ENCODE measurements at places on chromosomes 6 and 20.

DNA sequence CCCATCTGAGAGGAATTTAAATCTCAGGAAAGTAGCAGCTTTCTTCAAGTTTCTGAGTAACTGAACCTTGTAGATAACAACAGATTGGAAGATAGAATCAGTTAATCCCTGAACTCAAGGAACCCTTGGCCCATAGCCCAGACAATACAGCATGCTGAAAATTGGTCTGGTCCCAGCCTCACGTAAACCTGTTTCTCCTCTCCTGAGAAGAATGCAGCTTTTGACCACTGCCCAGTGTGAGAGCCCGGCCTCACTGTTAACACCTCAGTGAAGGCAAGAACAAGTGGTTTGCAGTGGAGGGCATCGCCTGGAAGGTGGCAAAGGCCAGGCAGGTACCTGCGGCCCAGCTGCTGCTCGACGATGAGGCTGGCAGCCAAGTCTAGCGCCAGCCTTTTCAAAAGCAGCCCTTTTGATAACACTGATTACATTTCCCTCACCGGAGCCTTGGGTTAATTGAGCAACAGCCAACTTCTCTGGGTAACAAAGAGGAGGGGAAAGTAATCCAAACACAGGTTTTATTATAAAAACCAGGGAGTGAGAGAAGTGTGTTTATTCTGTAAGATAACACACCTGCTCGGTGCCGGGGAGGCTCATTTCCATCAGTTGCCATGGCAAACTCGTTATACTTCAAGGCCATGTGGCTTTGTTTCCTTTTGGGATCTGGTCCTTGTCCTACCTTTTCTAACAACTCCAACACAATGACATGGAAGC is 54.0 kb downstream of the TRAF3IP2 start:
- no peak for DNase-seq

GRCh38 chr20:37120497-37120896 is 24.7 kb upstream of the RBL1 start:
- DNase-seq = no peak

- DNase-seq = no peak
Observed at GRCh38 chr6:29426654-29427053, 11.9 kb downstream of the OR12D1 start.

DNA sequence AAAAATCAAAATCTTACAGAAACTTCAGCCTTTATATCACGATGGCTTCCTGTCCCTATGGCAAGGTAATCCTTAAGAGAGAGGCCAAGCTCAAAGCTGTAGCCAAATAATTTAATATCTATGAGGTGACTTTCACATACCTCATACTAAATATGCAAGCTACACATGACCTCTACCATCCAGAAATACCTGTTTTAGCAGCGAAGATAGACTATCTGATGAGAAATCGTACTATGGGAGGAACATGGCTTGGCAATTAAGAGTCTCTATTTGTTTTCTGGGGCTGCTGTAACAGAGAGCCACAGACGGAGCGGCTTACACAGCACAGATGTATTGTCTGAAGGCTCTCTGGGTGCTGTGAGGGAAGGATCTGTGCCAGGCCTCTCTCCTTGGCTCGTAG is 31.0 kb upstream of the SALL4 start:
- no peak for DNase-seq

- DNase-seq = no peak
Observed at GRCh38 chr6:159766906-159767305, 5.1 kb downstream of the ACAT2 start.

- no peak for DNase-seq
Observed at GRCh38 chr6:72715119-72715518, 93.3 kb downstream of the KCNQ5 start.

DNA sequence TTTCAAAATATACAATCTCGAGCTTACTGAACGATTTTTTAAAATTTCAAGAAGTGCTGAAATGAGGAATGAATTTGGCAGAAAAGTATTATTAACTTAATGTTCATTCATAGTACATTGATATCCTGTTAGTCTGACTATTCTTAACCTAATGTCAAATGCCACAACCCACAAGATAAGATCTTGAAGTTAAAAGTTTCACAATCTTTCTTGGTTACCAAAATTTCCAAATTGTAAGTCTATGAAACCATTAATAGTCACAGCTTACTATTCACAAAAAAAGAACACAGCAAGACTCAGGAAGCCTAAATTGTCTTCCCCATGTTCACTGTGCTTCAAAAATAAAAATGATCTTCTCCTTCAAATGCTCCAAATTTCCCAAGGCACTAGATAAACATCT is 71.3 kb downstream of the HACE1 start:
- DNase-seq = no peak

DNA sequence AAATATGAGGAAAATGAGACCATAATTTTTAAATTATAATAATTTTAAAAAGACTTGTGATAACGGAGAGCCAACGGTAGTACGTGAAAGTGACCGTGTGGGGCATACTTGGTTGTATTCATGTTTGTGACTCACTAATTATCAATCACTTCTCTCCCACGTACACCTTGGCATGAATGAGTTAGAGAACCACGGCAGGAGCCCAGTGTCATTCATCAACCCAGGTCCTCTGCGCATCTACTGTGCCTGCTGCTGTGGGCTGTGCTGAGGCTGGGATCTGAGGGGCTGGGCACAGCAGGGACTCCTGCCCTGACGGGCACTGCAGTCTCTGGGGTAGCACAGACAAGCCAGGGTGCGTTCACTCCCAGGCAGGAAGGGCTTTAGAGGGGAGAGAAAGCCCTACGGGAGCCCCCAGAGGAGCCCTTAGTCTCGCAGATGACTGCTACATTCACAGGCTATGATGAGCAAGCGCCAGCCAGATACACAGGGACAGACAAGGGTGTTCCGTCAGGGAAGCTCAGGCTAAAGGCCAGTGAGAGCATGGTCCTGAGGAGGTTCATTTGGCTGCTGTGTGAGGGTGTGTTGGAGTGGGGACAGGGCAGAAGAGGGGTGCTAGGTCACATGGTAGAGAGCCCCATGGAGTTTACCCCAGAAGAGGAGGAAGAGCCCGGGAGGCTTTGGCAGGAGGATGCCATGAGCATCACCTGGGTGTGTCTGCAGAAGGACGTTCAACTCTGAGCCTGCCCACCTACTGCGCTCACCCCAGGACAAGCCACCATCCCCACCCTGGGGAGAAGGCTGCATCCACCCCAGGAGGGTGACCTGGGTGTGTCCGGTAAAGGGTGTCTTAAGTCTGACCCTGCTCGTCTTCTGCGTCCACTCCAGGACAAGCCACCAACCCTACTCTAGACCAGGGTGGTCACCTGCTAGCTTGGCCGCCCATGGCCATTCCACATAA is 8.2 kb upstream of the RPS6KA2 start:
- no peak for DNase-seq

DNA sequence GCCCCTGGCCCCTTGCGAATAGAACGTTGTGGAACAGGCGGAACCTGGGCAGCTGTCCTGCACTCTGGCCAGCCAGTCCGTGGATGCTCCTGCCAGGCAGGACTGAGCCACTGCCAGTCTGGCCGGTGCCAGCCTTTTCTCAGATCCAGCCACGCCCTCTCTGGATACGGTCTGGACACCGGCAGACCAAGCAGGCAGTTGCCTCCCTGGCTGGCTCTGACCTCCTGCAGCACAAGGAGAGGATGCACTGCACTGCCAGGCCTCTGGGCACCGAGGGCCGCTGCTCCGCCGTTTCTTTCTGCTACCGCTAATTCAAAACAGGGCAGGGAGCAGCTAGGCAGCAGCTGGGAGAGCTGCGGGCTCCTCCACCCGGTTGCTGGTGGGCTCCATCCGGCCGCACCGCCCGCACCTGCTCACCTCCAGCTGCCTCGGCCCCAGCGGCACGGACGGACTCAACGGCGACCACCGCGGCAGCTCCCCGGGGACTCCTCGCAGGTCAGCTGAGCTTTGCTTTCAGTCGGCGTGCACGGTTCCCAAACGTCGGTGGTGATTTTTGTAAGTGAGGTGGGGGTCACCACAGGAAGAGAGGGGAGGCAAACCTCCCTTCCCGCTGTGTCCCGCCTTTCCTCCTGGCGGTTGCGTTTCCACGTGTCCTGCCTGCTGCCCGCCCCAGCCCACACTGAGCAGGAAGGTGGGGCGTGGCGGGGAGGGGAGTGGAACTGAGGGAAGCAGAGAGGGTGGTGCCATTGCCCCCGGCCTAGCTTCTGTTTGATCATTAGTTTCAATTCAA is 30.3 kb upstream of the AFDN start:
- DNase-seq = no peak

GRCh38 chr6:94150886-94151285 is 731.5 kb upstream of the EPHA7 start:
- no peak for DNase-seq

- no peak for DNase-seq
Observed at GRCh38 chr6:53765270-53765669, 29.5 kb upstream of the LRRC1 start.

DNA sequence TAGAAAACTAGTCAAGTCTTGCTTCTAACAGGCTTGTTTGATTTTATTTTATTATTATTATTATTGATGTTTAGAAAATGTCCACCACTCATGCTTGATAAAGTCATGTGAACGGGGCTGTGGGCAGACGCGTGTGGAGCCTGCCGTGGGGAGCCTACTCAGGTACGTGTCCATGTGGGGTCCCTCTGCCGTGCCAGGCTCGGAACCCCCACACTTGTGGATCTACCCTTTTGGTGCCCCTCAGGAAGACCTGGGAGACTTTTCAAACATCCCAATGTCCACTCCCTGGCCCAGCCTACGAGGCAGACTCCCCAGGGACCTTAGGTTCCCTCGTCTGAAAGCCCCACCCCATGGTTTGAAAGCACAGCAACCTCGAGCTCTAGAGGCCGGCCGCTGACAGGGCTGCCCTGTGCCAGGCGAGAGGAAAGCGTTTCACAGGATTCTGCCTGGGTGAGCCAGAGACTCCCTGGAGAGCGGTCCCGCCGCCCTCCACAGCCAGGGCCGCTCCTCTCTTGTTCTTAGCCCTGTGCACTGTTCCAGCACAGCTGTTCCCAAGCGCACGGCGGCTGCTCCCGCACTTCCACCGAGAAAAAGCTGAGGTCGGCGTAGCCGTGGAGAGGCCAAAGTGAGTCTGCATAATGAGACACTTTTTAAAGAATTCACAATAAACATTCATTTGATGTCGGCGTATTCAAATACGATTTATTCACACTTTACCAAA is 249.7 kb downstream of the TTLL2 start:
- DNase-seq = no peak

DNA sequence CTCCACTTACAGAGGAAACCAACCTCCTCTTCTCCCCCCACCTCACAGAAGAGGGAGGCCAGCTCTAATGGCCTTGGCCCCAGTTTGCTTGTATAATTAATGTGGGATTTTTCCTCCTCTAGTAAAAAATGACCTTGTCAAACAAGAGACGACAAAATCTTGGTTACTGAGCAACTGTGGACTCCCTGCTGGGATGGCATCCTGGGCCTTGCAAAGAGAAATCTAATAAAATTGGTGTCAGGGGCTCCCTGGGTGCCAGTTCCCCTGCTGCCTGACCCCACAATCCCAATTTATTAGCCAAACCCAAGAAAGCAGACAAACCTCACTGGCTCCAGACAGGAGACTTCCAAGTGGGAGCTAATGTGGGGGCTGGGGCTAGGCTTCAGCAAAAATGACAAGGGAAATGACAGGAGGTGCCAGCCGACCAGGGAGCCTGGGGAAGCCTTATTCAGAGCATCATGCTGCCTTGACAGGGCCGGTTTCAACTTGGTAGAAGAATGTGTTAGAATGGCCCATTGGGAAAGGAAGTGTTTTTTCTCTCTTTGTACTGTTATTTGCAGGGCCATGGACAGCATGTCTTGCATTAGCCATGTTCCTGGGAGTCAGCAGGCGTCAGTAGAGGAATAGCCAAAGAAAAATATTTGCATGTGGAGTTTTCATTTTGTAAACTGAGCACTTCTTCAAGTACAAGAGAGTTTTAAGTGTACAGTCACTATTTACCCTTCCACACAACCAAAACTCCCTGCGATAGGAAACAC is 816.9 kb downstream of the DHX35 start:
- DNase-seq = no peak

DNA sequence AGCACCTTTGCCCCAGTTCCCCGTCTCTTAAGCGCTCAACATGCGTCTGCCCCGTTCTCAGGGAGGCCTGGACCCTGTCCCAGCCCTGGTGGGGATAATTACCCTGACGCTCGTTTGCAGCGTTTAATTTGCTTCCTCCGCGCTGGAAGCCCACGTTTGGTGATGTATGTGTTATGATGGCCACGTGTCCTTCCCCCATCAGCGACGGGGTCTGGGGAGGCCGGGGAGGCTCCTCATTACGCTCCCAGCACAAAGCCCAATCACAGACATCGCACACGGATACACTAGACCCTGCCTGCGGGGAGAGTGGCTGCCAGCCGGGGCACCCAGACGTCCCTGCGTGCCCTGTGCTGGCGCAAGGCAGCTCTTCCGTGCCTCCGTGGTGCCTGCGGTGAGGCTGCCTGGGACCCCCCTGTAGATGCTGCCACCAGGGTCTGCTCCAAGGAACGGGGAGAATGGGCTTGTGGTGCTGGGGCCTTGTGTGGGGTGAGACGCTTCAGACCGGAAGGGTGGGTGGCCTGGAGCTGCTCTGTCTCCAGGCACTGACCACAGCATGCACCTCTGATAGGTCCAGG is 10.2 kb upstream of the CHRNA4 start:
- no peak for DNase-seq

DNA sequence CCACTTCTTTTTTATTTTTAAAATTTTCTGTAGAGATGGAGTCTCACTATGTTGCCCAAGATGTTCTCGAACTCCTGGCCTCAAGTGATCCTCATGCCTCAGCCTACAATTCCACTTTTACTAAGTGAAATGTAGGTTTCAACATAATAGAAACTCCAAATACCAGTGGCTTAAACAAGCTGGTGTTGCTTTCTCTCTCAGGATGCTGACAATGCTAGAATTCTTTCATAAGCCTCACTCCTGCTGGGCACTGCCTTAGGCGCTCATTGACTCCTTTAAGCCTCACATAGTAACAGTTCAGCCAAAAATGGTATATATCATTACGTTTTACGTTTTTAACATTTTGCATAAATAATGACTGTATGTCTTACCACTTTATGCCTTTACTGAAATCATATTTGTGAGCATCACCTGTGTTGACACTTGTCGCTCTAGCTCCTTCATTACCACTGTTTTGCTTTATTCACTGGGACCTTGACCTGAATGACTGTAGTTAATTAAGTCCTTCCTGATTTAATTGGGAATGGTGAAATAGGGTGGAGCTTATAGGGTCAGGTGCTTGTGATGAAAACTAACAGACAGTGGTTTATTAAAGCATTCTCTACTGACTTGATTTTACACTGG is 3.9 kb upstream of the CST9 start:
- no peak for DNase-seq
